CD8-positive, alpha-beta memory T cell (primary cell): ENCODE measurements at places on chromosomes 5 and 9.

DNA sequence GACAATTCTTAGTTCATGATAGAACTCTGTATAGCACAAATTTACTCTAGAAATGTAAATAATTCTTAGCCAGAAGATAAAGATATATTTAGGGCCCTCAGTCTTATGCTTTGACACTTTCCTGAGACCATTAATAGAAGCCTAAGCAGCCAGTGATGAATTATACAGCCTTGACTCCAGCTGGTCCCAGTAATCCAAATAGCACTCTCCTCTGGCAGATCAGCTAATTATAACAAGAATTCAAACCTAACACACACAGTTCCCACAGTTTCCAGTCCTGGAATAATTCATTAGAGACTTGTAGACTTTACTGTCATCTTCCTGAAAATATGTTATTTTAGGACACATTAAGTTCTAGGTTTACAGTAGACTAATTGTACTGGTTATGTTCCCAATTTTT is 50.4 kb downstream of the SHOC1 start:
- no peak for DNase-seq

DNA sequence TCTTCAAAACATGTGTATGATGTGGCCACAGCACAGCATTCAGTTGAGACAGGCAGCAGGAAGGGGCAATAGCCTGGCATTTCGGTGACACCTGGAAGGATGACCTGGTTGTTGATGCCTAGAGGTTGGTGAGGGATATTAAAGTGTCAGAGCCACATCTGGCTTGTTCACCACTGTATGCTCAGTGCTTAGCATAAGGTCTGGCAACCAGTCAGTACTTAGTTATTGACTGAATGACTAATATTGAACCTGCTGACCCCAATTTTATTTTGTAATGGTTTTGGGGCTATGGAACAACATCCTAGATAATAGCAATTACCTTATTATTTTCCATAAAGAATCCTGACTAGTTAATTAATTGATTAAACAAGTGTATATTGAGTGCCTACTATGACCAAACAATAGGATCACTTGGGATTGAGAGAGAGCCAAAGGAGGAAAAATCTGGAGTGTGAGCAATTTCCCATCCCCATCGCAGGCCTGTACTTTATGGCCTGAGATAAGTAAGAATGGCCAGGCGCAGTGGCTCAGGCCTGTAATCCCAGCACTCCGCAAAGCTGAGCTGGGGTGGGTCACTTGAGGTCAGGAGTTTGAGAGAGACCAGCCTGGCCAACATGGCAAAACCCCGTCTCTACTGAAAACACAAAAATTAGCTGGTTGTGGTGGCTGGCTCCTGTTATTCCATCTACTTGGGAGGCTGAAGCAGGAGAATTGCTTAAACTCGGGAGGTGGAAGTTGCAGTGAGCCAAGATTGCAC is 85.4 kb upstream of the PLPP1 start:
- no peak for DNase-seq

- no peak for DNase-seq
These were observed 24.2 kb downstream of the ARHGEF37 start for GRCh38 chr5:149605354-149605997.

GRCh38 chr5:136399527-136399926 is 34.2 kb upstream of the TRPC7 start:
- no peak for DNase-seq

DNA sequence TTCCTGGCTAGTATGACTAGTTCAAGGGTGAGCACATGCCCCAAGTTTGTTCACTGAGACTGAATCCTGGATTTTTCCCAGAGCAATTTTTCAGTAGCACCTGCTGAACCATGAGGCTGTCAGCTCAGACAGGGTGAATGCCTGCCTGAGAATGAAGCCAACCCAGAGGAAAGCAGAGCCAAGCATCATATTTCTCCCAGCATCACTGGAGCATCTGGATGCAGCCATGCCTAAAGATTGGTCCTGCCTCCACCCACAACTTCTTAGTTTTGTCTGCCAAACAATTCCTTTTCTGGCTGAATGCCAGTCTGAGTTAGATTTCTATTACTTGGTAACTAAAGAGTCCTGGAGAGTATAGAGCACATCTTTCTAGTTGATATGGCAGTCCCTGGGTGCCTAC is 343.6 kb downstream of the CSNK1G3 start:
- no peak for DNase-seq

- no peak for DNase-seq
These were observed 148.2 kb downstream of the PAM start for GRCh38 chr5:102903074-102903871.

DNA sequence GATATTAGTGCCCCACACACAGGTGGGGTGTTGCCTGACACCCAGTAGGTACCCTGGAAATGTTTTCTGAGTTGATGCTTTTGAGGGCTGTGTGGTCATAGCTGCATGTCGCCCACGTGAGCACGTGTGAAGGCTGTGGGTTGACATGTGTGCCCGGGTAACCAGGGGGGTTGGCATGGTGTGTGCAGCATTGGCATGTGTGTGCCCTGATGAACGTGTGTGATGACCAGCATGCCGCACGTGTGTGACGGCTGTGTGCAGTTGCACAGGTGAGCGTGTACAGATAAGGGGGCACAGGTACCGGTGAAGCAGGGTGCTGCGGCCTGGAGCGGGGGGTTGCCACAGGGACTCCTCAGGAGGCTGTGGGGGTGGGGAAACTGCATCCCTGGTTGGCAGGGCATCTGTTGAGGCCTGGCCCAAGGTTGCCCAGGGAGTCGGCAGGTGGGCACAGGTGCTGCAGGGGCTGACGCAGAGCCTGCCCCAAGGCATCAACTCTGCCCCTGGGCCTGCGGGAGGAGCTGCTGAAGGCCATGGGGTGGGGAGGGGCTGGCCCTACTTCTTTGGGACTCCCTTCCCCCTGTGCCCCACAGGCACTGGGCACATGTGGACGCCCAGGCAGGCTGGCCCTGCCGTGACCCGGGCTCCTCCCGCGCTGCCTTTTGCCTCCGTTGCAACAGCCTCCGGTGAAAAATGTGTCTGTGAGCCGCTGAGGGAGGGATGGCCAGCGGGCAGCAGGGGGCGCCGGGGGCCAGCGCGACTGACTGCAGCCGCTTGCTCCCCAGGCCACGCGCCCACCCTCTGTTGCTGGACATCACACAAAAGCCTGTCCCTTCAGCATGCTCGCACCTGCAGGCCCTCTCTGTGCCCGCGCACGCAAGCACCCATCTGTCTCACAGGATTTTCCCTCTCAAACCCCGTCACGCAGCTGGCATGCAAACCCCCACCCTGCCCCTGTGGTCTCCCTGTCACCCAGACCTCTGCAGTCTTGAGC is 2.2 kb downstream of the UNC5A start:
- no peak for DNase-seq

GRCh38 chr5:62974623-62975022 is 396.0 kb downstream of the LRRC70 start:
- no peak for DNase-seq

DNA sequence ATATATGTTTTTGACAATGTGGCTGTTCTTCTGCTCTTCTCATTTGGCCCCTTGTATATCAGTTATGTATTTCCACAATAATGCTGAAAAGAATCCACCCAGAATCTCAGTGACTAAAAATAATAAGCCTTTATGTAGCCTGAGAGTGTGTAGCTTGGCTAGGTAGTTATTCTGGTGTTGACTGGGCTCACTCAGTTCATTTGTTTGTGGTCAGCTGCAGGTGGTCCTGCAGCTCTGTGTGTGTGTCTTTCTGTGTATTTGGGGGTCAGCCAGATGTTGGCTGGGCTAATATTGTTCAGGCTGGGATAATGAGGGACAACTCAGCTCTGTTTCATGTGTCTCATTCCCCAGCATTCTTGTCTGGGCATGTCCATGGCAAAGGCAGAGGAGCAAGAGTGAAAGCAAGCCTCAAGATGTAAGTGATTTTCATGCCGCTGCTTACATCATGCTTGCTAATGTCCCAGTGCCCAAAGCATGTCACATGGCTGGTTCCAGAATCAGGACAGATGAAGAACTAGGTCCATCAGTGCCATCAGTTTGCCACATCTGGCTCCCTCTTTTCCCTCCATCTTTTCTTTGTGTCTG is 162.8 kb downstream of the KCTD16 start:
- DNase-seq: no peak

- no peak for DNase-seq
These were observed 90.3 kb upstream of the APC start for GRCh38 chr5:112647428-112647827.

DNA sequence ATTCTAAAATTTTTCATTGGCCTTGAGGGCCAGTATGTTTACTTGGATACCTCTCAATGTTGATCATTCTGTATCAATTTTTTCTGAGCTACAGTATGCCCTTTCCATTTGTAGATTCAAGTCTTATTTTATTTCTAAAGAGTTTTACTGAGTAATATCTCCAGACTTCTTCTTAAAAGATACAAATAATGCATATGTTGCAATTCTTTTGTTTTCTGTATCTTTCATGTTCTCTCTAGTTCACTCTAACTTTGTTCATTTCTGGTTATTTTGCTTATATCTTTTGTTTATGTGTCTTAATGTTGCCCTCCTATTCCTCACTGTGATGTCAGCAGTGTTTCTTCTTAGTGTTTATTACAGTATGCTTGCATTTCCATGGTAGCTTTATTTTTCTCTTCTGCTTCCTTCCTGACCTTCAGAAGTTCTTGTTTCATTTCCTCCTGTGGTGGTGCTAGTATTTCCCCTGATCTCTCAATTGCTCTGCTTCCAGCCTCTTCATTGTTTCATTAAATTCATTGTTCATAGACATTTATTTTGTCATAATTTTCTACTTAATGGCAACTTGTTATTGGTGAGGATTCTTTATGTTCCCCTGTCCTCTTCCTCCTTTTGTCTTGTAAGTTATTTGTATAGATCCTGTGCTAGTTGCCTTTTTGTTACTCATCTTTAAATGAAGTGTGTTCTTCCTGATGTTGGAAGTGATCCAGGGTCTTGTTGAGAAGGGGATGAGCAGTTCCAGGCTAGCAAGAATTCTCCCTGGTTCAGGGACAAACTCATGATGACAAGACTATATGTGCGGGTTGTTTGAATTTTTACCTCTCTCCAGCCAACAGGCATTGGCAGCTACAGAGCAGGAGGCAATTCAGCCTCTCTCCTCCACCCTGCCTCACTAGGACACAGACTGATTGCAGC is 160.8 kb downstream of the DEPDC1B start:
- no peak for DNase-seq

DNA sequence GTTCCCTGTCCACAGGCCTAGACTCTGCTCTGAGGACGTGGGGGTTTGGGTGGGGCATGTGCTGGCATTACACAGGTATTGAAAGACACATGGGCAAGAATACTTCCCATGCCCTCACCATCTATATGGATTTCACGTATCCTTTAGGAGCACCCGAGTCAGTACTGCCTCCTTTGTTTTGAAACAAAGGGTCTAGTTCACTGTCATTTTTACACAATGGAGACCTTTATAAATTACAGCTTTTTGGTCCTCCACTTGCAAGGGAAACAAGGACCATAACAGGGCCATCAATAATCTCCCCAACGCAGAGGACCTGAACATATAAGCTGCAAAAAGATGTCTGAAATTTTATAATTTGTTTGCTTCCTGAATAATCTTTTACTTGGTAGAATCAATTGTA is 24.9 kb upstream of the CRHBP start:
- DNase-seq: no peak

DNA sequence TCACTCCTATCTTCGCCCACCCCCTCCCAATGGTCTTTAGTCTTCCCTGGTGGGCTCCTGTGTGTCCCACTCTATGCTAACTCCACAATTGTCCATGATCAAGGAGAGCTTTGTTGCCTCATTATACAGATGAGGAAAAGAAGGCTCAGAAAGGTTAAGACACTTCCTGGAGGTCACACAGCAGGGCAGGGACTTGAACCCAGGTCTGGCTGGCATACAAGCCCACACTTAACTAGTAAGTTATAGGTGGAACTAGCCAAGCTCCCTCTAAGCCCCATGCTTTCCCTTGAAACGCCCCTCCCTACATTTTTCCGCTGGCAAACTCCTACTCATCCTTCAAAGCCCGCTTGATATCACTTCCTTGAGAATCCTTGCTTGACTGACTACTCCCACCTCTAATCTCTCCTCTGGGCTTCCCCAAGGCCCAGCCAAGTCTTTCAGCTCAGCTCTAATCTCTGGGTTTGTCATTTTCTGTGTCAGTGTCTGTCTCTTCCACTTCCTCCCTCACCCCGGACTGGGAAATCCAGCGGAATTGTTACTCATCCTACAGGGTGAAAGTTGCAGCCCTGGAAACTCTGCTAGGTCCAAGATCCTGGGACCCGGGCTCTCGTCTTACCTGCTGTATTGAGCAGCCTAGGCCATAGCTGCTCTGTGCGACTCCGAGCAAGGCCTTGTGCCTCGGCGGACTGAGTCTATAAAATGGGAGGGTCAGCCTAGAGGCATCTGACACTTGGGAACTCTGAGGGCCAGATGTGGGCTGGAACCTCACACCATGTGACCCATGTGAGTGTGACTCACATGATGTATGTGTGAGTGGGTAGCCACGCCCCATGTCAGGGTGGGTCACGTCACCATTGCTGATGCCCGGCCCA is 144.5 kb downstream of the GAPVD1 start:
- DNase-seq: no peak

GRCh38 chr9:100014846-100015245 is 84.0 kb downstream of the ERP44 start:
- DNase-seq: no peak

DNA sequence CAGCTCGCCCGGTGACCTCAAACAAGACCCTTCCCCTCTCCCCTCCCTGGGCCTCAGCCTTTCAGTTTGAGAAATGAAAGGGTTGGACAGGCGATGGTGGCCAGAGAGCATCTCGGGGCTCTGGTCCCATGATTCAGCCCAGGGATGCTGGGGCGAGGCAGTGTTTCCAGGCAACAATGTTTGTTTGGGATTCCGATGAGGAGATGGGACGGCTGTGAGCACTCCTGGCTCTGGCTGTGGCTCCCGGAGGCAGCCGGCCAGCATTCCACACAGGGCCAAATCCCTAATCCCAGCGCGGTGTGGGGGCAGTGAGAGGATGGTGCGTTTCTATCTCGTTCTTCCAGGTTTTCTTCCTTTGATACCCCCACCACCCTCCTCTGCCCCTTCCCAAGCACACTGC is 66.0 kb downstream of the HMCN2 start:
- no peak for DNase-seq

DNA sequence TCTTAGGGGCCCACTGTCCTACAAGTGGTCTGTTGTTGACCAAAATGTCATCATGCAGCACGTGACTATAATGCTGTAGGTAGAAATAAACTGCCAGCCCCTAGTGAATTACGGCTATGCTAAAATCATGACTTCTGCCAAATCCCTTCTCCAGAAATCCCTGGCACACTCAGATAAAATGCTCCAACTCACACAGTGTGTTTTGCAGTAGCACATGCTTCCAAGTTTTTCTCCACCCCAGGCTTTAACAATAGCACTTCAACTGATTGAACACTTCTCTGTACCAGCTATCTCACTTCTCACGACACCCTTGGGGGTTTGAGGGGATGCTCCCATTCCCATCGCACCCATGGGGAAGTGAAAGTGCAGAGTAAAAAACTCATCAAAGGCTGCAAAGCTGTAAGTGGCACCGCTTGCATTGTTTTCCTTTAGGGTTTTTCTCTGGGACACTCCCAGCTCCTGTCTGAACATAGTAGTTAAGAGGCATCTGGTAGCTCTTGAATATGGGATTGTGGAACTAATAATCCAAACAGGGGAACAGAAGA is 151.0 kb upstream of the SLC24A2 start:
- DNase-seq: no peak

- DNase-seq: peak; percentile 14
These were observed 115.8 kb downstream of the EMB start for GRCh38 chr5:50325237-50325832.

GRCh38 chr9:136305804-136306203 is 1.9 kb upstream of the CCDC187 start:
- DNase-seq: no peak
